ENCODE measurements at places on chromosomes 1 and 21.

DNA sequence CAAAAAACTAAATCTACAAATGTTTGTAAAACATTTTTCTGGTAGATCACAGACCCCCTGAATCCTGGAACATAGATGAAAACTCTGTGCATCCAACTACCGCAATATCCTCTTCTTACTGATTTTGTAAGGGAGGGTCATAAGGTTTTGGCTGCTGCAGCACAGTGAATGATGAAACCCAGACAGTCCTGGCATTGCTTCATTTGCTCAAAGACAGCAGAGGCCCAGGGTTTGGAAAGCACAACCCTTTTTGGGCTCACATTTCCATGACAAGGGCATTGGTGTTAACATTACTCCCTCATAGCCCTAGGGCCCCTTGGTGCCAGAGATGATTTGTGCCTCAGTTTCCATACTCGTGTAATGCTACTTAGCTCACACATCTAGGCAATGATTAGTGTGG is 51.2 kb downstream of the PLXNA2 start:
- DNase-seq = no peak

- DNase-seq = no peak
Observed at GRCh38 chr21:18275781-18276180, 31.1 kb downstream of the CHODL start.

DNA sequence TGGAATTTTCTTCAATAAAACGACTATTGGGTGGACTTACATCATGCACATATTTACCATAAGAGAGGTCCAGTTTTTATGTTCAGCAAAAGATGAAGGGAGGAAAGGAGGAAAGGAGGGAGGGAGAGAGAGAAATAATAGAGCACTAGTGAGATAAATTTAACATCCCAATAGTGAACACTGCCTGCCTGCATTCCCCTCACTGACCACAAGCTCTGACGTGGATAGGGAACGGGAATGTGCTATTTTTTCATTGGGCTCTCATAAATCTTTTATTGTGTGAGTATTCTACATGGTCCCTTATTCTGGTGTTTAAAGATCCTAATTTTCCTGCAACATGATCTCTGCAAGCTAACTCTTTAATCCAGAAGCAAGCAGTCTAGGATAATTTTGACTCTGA is 82.1 kb downstream of the TTC3 start:
- no peak for DNase-seq

DNA sequence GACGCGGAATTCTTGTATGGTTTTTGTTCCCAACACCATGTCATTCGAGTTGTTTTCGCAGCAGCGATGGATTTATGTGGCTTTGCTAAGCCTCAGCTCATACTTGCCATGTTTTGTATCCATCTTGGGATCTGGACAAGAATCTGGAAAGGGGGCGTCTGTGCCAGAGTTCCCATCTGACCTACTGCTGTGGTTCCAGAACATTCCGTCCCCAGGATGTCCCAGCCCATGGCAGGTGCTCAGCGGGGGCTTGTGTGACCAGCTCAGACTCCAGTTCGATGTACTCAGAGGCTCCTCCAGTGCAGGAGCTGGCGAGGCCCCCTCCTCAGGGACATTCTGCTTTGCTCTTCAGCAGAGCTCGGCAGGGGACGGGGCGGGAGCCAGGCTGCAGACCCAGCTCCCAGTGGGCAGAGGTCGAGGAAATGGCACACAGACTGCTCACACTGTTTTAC is 24.0 kb upstream of the ADARB1 start:
- DNase-seq = no peak

GRCh38 chr1:183360473-183360872 is 57.7 kb downstream of the NMNAT2 start:
- no peak for DNase-seq

DNA sequence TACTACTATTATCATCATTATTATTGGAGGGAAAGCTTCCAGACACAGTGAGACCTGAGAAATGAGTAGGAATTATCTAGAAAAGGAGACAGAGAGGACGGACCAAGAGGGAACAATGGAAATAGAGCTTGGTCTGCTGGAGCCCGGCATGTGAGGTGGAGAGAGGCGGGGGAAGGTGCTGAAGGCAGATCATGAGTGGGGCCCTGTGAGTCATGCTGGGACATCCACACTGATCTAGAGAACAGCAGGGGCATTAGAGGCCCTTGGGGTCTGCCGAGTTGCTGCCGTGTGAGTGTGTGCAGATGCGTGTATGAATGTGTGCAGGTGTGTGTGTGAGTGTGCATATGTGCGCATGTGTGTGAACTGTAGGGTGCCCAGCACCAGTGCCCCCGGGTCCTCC is 65.7 kb downstream of the TMCO4 start:
- no peak for DNase-seq

DNA sequence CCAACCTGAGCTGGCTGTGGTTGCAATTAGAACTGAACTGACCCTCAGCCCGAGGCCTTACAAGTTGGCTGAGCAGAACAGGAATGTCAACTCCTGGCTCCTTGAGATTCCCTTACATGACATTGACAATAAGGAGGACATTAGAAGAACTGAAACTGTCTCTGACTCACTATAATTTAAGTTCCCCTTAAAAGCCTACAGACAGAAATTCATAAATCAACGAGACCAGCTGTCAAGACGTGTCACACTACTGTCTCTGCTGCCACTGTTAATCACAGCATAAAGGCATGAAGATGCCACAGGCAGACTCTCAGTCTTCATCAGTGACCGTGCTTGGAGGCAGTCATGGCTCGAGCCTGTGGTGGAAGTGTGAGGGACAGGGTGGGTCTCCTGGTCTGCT is 168.8 kb downstream of the GABPA start:
- DNase-seq = no peak

- DNase-seq = no peak
Observed at GRCh38 chr1:51070011-51070410, 32.0 kb upstream of the C1orf185 start.

GRCh38 chr21:43976661-43977060 is 35.4 kb upstream of the TRAPPC10 start:
- DNase-seq = no peak

DNA sequence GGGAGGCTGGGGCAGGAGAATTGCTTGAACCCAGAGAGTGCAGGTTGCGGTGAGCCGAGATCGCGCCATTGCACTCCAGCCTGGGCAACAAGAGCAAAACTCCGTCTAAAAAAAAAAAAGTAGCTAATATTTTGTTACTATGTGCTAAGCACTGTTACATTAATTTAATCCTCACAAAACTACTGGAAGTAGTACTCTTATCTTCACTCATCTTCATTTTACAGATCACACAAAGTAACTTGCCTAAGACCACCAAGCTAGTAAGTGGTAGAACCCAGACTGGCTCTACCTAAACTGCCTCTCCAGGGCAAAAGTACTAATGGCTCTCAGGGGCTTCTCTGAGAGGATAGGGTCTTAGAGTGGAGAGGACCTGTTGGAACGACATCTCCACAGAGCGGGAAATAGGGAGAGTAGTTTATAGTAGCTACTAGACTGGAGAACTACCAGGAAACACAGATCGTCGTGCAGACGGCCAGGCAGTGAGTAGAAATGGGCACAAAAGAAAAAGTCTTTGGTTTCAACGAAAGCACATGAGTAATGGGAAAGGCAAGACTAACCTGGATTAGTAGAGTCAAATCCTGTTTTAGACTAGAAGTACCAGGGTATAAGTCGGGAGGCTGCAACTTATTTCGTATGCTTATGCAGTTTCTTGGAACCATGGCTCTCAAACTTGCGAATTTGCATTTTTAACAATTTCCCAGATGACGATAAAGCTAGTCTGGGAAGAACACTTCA is 1.4 kb downstream of the CLCC1 start:
- no peak for DNase-seq

DNA sequence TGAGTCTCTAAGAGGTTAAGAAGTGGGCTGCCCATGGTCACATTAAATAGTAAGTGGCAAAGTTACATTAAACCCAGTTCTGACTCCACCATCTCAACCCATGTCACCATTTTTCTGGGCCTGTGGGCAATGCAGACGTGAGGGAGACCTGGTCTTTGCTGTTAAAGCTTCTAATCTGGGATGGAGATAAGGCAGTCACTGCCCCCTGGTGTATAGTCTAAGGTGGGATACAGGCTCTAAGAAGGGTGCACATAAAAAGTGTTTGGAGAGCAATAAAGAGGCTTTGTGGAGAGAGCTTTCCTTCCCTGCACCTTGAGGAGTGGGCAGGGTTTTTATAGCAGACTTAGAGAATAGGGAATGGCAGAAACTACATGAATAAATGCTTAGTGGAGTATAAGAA is 141.3 kb downstream of the ROR1 start:
- DNase-seq = no peak

- DNase-seq = no peak
Observed at GRCh38 chr21:38920631-38921398, 115.1 kb downstream of the ETS2 start.

DNA sequence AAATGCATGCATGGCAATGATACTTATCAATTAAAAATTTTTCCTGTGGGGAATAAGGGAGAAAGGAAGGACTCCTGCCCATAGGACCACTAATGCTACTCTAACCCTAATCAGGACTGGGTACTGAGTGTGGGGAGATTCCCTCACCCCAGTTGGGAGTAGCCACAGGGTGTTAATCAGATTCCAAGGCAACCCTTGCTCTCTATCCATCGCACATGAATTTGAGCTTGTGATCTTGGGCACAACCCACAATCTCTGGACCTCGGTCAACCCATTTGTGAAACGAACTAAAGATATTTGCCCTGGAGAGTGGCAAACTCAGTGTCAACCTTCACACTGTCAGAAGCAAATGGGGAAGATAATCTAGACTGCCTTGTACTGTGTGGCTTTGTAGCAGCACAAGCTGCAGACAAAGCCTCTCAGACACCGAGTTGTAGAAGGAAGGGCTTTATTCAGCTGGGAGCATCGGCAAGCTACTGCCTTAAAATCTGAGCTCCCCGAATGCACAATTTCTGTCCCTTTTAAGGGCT is 69.5 kb downstream of the SERINC2 start:
- DNase-seq = no peak

DNA sequence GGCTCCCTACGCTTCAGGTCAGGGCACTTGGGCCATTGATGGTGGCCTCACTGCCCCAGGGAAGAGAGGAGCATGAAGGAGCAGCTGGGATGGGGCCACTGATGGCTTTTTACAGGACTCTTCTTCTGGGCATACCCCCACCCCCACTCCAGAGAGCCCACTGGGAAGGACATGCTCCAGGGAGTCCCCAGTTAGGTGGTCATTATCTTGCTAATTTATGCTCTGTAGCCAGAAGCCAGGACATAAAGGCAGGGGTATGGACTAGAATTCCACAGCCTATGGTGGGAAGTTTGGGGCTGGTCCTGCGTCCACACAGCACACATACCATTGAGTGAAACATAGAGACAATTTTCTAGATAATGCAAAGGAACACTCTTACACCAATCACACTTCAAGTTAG is 8.8 kb upstream of the GRIK3 start:
- no peak for DNase-seq

- no peak for DNase-seq
Observed at GRCh38 chr1:67062412-67062811, 8.5 kb upstream of the SLC35D1 start.

- no peak for DNase-seq
Observed at GRCh38 chr1:25067518-25068251, 137.6 kb upstream of the RUNX3 start.

DNA sequence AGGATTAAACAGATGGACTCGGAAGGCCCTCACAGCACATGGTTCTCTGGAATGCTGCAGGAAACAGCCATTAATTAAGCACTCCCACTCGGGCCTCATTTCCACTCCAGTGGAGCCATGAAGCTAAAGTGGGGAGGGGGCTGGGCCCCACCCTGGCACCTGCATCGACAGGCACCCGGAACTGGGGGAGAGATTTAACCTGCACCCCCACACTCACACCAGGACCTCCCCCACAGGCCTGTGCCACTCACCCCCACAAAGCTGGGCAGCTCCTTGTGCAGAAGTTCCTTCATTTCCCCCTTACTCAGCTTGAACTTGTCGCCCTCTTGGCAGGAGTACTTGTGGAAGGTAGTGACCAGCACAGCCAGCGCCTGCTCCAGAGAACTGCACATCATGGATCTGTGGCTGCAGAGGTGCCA is 2.2 kb downstream of the S100A2 start:
- no peak for DNase-seq

DNA sequence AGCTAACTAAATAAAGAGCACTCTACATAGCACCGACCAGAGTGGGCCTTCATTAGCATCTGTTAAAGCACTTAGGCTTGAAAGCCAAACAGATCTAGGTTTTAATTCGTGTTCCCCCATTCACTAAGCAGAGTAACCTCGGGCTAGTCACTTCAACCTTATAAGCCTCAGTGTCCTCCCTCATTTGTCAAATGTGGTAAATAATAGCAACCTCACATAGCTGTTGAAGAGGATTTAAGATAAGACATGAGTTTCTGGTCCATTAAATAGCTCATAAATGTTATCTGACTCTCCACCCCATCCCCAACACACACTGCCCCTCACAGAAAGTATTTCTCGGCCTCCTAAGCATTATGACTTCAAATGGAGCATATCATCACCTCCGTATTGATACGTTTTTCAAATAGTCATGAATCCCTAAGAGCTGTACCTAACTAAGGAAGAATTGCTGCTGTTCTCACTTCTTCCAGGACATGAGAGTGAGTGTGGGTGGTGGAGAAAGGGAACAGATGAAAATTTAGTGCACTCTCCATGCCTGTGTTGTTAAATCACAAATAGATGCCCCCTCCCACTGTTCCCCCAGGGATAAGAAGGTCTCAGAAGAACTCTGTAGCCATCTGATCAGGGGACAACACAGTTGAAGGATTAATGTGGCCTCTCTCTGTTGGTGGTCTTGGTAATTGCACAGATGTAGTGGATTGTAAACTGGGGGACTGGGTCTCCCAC is 47.6 kb downstream of the PLPP3 start:
- no peak for DNase-seq

- no peak for DNase-seq
Observed at GRCh38 chr1:79726911-79727310, 720.4 kb upstream of the ADGRL4 start.

- DNase-seq = no peak
Observed at GRCh38 chr1:24283326-24284155, 35.6 kb upstream of the GRHL3 start.

GRCh38 chr1:190068304-190068703 is 409.4 kb downstream of the BRINP3 start:
- DNase-seq = no peak

- no peak for DNase-seq
Observed at GRCh38 chr1:153585006-153585405, 19.4 kb upstream of the S100A2 start.

GRCh38 chr1:44842862-44843655 is at the start of gene PTCH2:
TSS of gene PTCH2 (minus strand) at chr1:44843253. CDS start at chr1:44842932, 321 bp downstream.
- peak; percentile 48 for DNase-seq

- DNase-seq = no peak
Observed at GRCh38 chr1:2969845-2970291, 51.4 kb upstream of the ACTRT2 start.

DNA sequence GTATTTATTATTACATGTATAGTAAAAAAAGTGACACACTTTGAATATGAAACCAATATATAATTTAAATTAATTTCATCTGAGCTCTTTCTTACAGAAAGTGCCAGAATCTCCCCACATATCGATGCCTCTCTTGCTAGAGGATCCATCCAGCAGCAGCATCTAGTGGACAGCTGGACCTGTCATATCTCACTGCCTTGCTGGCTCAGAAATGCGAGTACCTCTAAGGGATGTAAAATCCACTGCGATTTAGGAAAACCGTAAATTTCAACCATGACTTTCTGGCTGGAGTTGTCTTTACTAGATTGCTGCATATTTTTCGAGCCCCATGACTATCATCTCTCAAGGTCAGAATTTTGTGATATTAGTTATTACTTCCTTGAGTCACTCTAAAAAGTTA is 333.8 kb downstream of the NEGR1 start:
- DNase-seq = no peak
